ENCODE measurements at places on chromosomes 7 and 10.

DNA sequence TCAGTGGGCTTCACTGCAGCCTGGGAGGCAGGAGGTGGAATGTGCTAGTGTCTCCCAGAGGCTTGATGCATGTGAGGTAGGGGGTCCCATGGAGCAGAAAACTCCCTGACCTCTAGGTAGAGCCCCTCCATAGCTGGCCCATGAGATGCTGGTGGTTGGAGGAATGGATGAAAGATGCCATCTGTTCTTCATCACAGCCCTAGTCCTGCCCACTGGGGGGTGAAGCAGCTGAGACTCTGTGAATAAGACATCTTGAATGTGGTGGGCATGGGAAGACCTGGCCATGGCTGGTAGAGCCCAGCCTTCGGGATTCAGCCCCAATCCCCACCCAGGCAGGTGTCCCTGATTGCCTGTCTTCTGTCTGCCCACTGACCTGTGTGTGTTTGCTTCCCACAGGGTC, 92.5 kb downstream of the COL13A1 start:
- DNase-seq, result no peak

- no peak for DNase-seq
Measured at GRCh38 chr10:77002872-77003271, 634.7 kb downstream of the KCNMA1 start.

GRCh38 chr10:69438536-69439349, 12.5 kb upstream of the TSPAN15 start:
- no peak for DNase-seq

DNA sequence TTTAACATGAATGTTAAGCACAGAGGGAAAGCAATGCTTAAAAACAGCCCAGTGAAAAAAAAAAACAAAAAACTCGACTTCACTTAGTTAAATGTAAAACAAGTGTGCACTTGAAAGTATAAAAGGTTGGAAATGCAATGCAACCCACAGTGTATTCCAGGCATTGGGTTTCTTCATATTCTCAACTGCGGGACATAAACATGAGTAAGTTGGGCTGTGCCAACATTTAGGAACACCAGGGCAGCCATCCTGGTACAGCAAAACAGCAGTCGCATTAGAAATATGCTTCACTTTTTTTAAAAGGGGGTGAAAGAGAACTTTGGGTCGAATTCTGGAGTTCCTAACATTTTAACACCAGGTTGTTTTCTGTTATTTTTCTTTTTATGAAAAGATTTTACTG, 937 bp downstream of the STEAP1 start:
- DNase-seq, result no peak

DNA sequence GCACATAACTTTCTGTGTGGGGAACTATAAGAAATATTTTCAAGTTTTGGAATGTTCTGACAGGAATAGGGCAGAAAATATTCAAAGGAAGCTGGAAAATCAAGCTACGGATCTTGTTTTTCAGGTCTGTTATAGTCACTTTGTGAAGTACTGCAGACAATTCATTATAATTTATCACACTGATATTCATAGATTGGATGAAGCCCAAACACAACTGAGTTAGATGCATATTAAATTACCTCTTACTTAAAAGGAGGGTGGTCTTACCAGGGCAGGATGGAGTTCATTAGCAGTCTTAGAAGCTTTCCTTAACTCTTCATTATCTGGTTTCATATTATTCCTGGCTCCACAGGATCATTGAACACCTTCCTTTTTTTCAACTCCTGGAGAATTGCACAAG, 242.3 kb downstream of the DYNC1I1 start:
- no peak for DNase-seq
